Small intestine (tissue), 16 donors: ENCODE measurements at places on chromosomes 12 and 14. TPM values are rescaled to one million over a fixed set of nuclear protein-coding genes. Genes with fewer than 3 reads are reported as not detected.

The ADCY4 gene
- 3.4 TPM for polyA plus RNA-seq

The IQSEC3 gene
- not detected for polyA plus RNA-seq

GRCh38 chr14:49546766-49547165, 39.4 kb downstream of the RPS29 start:
- H3K27me3 ChIP-seq: no peaks in the 10 kb centered on the region
- no peak overlapping the region for H3K27ac ChIP-seq
- DNase-seq: no peak
- H3K4me3 ChIP-seq: no peak overlapping the region
- no peaks in the 10 kb centered on the region for H3K4me1 ChIP-seq
- H3K36me3 ChIP-seq: no peaks in the 10 kb centered on the region

DNA sequence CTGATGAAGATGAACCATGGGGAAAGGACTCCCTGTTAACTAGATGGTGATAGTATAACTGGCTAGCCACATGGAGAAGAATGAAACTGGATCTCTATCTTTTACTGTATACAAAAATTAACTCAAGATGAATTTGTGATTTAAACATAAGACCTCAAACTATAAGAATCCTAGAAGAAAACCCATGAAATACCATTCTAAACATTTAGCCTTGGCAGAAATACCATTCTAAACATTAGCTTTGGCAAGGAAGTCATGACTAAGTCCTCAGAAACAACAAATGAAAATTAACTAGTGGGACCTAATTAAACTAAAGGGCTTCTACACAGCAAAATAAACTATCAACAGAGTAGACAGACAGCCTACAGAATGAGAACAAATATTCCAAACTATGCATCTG, 28.4 kb upstream of the NOVA1 start:
- H3K4me3 ChIP-seq: no peak overlapping the region
- no peaks in the 10 kb centered on the region for H3K36me3 ChIP-seq
- DNase-seq: no peak
- H3K4me1 ChIP-seq: no peaks in the 10 kb centered on the region

DNA sequence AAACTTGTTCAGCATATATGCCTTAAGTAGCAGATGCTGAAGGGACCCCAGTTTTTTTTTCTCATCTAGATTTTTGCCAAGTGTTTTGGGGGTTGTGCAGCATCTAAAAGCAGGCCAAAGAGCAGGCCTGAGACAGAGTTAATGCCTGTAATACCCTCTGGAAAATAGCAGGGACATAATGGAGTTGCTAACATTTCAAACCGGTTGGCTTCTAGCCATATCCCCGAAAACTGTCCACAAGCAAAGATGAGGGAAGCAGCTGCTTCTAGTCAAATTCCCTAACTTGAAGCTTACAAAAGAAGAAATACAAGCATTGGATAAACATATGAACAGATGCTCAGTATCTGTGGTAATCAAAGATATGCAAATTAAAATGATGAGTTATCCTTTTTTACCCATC, 52.1 kb upstream of the AEBP2 start:
- no peaks in the 10 kb centered on the region for H3K27me3 ChIP-seq
- H3K4me3 ChIP-seq: no peak overlapping the region
- H3K4me1 ChIP-seq: no peaks in the 10 kb centered on the region
- peaks cover 3% of the 10 kb centered on the region for H3K36me3 ChIP-seq
- peak; percentile 17 for DNase-seq

DNA sequence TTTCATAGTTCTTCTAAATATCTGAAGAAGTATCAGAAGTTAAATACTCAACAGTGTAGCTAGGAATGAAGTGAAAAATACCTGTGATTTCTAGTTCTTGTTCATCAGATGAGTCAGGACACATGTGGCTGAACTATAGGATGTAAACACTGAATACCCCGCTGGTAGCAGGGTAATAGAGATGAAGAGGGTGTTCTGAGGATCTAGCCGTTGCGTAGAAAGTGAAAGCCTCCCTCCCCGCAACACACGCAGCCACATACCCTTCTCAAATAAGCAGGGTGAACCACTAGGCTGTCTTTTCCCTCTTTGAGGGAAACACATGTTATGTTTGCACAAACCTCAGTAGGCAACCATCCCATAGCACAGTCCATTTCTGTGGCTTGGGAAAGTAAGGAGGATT, 16.4 kb upstream of the RNASE12 start:
- no peak overlapping the region for H3K27ac ChIP-seq
- H3K27me3 ChIP-seq: no peaks in the 10 kb centered on the region
- no peak overlapping the region for H3K4me3 ChIP-seq
- DNase-seq: no peak
- H3K4me1 ChIP-seq: peaks cover 13% of the 10 kb centered on the region
- H3K36me3 ChIP-seq: no peaks in the 10 kb centered on the region

GRCh38 chr12:14613718-14614117, 46.0 kb upstream of the PLBD1 start:
- DNase-seq: no peak
- peaks cover 36% of the 10 kb centered on the region for H3K36me3 ChIP-seq
- no peak overlapping the region for H3K4me3 ChIP-seq
- H3K27ac ChIP-seq: no peak overlapping the region
- H3K4me1 ChIP-seq: no peaks in the 10 kb centered on the region
- no peaks in the 10 kb centered on the region for H3K27me3 ChIP-seq

GRCh38 chr14:44782775-44783238, 178.9 kb downstream of the KLHL28 start:
- H3K4me1 ChIP-seq: peaks cover 4% of the 10 kb centered on the region
- DNase-seq: no peak
- H3K36me3 ChIP-seq: no peaks in the 10 kb centered on the region
- no peak overlapping the region for H3K4me3 ChIP-seq
- no peak overlapping the region for H3K27ac ChIP-seq
